ENCODE measurements at places on chromosomes 11 and 22.

- no peak for DNase-seq
Observed at GRCh38 chr11:67698247-67698646, 23.8 kb upstream of the ALDH3B2 start.

GRCh38 chr11:3104051-3104714, 47.0 kb upstream of the CARS1 start:
- DNase-seq: no peak

DNA sequence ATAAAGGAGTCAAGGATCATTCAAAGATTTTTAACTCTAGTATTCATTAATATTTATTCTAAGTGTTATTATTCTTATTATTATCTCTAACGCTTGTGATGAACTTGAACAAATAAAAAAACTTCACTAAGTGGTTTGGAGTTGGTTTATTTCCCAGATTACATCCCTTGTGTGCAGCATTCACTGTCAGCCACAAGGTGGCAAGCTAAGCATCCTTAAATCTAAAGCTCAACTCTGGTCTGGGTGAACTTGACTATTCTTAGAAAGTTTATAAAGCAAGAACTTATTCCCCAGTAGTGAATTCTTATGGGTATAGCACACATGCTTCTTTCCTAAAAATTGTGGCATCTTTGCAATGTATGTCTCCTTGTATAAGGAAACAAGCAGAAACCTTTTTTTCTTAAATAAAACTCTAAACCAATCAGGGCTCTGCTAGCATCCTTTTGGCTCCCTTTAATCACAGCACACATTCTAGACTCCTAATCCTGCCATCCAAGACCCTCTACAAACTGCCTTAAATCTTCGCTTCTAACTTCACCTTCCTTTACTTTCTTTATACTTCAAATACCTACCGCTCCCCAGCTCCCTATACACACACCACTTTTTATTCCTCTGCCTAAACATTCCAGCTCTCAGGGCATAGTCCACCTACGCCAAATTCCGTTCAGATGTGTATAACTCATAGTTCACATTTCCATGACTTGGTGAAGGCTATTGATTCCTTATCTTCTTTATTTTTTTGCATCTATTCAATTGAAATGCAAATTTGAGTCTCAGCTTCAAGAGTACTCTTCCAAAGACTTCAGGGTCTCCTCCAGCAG, 1068.8 kb downstream of the DLG2 start:
- peak; percentile 10 for DNase-seq

DNA sequence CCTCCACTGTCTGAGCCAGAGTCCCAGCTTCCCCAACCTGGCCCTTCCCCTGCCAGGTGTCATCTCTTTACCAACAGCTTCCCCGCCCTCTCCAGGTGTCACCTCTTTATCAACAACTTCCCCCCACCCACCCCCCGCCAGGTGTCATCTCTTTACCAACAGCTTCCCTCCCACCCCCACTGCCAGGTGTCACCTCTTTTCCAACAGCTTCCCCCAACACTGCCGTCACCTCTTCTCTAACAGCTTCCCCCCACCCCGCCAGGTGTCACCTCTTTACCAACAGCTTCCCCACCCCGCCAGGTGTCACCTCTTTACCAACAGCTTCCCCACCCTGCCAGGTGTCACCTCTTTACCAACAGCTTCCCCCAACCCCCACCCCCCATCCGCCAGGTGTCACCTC, 29.8 kb upstream of the TTLL12 start:
- no peak for DNase-seq

DNA sequence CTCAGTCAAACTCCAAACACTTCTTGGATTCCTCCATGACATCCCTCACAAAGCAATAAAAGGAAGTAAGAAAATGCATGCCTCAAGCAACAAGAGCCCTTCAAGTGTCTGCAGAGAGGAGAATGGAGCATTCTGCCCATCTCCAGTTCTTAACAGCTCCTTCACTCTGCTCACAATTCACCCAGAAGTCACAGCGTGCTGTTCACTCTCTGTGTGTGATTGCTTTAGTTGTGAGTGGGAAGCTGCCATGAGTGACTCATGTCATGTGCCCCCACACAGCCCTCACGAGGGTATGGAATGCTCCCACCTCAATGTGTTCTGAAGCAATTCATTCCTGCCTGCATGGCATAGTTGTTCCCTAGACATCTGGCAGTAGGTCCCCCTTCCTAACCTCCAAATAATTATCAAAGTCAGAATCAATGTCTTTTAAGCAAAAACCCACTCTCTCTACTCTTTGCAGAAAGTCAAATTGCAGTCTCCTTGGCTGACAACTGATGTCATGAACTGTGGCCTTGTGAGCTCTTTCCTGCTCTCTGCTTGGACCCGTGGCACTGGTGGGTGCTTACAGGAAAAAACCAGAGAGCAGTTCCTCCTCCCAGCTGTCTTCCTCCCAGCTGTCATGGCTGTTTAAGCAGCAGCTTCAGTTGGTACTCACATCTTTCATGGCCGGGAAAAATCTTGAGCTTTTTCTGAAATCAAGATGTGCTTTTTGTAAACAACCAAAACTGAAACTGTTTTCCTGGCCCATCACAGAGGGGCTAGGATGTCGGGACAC, 112.1 kb upstream of the SPON1 start:
- DNase-seq: no peak

- DNase-seq: no peak
Observed at GRCh38 chr11:6297831-6298230, 22.5 kb downstream of the CAVIN3 start.

- no peak for DNase-seq
Observed at GRCh38 chr22:41947424-41948080, 600 bp upstream of the CENPM start.

GRCh38 chr11:118705791-118706545, 26.5 kb upstream of the TREH start:
- DNase-seq: no peak

- no peak for DNase-seq
Observed at GRCh38 chr11:69433741-69434140, 47.7 kb upstream of the LINC01488 start.

- DNase-seq: no peak
Observed at GRCh38 chr22:37027556-37027955, 8.0 kb downstream of the MPST start.

- DNase-seq: no peak
Observed at GRCh38 chr22:26846076-26846475, 188.7 kb downstream of the MIAT start.
